Activated CD4-positive, alpha-beta T cell treated with anti-CD3 and anti-CD28 coated beads, Interleukin-10, Interleukin-2, amounts not matched to agents 100 ng/mL and 50 ng/mL, durations not matched to agents 16 hours and 8 hours (primary cell): ENCODE measurements at places on chromosomes 7 and 10.

DNA sequence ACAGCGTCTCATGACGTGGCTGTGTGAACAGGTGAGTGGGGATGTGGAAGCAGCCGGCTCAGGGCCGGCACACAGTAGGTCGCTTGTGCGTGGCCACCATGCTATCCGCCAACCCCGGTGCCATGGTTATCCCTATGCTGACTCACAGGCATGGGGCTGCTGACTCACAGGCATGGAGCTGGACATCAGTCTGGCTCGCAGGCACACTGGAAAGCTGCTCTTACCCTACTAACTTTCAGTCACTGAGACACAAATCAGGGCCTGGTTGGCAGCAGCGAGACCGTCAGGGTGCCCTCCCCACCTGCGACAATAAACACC, 341.9 kb downstream of the PTPRN2 start:
- no peak for DNase-seq

GRCh38 chr10:72765051-72765745, 73.3 kb downstream of the MCU start:
- DNase-seq: no peak

GRCh38 chr7:99267841-99268576, 4.6 kb upstream of the MYH16 start:
- no peak for DNase-seq

DNA sequence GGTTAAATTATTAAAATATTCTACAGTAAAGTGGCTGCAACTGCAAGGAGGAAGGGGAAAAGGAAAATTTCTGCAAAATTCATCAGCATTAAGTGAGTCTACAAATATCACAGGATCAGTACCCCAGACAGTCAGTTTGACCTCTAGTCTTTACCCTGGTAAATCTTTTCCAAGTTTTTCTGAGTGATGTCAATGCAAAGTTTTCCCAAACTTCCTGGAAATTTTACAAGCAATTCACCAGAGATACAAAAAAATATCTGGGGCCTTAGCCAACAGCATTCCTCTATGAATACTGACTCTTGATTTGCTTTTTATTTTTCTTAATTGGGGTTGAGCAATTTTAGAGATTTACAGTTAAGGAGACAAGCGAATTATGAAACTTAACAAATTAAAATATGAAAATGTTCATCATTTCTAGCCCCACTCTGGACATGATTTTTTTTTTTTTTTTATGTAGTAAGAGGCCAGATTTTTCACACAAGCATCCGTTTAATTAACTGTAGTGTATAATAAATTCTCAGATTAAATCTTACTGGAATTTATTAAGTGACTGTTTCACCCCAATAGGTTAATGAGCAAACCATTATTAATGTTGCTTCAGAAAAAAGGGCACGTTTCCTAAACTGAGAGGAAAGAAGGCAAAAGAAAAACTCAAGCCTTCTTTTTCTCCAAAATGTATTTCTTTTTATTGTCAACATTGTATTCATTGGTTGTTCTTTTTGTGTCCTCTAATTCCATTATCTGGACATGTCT, 539.5 kb upstream of the FZD8 start:
- no peak for DNase-seq
